Thymus (tissue), 14 donors: ENCODE measurements at places on chromosomes 16 and 17.

DNA sequence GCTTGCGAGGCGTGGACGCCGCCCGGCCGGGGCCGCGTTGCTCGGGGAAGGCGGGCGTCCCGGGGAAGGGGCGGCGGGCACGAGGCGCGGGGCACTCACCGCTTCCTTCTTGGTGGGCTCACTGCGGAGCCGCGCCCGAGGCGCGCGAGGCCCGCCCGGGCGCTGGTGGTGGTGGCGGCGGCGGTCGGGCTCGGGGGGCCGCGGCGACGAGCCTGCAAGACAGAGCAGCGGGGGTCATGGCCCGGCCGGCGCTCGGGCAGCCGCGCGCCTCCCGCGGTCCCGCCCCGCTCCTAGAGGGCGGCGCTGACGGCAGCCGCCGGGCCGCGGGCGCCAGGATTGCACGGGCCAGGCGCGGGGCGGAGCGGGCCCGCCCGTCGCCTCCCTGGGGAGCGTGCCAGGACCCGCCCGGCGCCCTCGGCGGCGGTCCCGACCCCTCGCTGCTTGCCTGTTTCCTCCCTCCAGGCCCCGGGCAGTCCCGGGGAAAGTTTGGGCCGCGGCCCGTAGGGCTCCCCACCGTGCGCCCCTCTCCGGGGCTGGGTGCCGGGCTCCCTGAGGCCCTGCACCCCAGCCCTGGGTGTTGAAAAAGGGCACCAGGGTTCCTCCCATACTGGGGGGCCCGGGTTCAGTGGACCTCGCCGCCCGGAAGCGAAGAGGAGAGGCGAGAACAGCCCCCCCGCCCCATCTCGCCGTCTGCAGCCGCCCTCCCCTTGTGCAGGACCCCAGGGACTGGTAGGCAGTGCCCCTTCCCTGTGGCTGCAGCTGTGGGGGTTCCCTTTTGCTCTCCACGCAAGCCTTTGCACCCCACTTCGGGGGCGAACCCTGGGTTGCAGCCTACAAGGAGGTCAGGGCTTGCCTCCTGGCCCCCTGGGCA lies at the start of gene C16orf74:
TSS of gene C16orf74 (minus strand) at position 270 of the 871 bp plus-strand sequence. CDS start 15,879 bp downstream, outside the sequence.
- no peak for DNase-seq

GRCh38 chr16:56038564-56039098 lies 152.7 kb upstream of the GNAO1 start:
- DNase-seq: no peak

GRCh38 chr17:32773856-32774694 lies 102.8 kb downstream of the MYO1D start:
- no peak for DNase-seq

GRCh38 chr17:69567130-69567529 lies 152.6 kb downstream of the MAP2K6 start:
- DNase-seq: no peak

DNA sequence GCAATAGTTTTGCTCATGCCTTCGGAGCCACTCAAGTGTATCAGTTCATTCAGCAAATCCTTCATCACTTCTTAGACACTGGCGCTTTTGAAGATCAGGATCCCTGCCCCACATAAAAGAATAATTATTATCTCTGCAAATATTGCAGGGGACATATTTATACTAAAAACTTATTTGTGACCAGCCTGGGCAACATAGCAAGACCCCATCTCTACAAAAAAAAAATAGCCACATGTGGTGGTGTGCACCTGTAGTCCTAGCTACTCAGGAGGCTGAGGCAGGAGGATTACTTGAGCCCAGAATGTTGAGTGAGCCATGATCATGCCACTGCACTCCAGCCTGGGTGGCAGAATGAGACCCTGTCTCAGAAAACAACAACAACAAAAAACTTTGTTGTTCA lies 1.7 kb upstream of the APPBP2 start:
- no peak for DNase-seq
